ENCODE measurements at places on chromosomes 2 and 18.

GRCh38 chr2:161044921-161045320, 115.3 kb upstream of the TANK start:
- no peak for DNase-seq

GRCh38 chr2:7752291-7752690, 835.1 kb downstream of the RNF144A start:
- no peak for DNase-seq

DNA sequence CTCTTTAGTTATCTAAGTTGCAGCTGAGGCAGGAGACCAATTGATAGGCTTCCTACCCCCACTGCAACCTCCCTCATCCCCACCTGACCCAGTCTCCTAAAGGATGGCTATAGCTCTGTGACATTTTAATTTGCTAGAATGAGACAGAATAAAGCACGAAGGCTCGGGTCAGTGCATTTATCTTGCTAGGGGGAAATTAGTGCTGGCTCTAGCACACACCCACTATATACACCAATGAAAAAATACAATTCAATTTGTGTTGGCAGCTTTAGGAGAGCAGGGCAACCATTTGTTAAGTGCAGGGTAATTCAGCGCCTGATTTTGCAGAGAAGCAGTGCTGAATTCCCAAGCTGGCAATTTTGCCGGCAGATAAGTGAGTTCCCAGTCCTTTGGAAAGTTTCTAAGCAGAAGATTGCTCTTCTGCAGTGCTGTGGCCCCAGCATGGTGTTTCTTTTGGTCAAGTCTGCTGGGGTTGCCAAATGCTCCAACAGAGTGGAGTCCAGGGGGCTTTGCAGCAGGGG, 346.0 kb downstream of the ALK start:
- no peak for DNase-seq

GRCh38 chr18:31557446-31557845, 34.2 kb upstream of the TTR start:
- DNase-seq = no peak

DNA sequence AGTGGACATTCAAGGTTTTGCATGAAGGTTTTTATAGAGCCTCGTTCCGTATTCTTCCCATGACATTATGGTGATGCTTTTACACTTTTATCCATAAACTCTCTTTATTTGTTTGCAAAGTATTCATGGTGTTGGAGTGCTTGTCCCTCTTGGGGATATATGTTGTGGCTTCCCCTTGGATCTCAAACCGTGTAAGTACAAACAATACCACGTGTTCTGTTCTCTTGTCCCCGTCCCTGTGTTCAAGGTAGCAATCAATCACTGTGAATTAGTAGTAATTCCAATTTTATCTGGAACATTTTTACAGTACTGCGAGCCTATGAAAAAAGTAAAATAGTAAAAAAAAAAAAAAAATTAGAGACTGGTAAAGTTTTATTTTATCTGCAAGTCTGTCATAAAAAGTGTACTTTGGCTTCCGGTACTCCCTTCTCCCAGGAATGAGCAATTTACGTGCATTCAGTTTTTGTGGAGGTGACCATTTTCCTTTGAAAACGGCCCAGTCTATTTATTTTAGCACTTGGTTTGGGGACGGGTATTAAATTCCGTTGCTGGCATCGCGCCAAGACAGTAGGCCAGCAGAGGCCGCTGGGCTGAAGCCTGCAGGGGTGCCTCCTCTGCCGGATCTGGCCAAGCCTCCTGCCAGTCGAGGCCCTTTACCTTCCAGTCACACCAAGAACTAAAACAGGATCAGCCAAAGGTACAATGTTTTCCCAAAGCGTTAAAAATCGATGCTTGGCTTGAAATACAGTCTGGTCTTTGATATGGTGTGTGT, 175.7 kb downstream of the SOCS6 start:
- DNase-seq = peak; percentile 91

DNA sequence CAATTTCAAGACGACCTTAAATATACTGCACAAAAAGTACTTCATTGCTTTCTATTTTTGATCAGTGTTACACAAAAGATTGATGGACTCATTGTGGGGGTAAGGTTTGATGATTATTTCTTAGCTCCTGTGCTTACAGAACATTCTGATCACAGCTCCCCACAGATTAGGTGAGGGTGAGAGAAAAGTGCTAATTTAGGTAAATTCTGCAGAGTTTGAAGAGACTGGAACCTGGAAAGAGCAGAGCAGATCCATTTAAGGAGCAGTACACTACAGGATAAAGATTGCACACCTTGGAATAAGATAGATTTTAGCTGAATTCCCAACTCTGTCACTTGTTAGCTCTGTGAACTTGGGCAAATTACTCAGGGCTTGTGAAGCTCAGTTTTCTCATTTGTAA, 291.9 kb upstream of the CDH7 start:
- DNase-seq = no peak

- no peak for DNase-seq
Observed at GRCh38 chr2:65096948-65097347, 33.0 kb downstream of the RAB1A start.

GRCh38 chr2:241542278-241542605, 16.3 kb upstream of the BOK start:
- no peak for DNase-seq

- DNase-seq = no peak
Observed at GRCh38 chr2:165584126-165584654, 114.7 kb downstream of the CSRNP3 start.

DNA sequence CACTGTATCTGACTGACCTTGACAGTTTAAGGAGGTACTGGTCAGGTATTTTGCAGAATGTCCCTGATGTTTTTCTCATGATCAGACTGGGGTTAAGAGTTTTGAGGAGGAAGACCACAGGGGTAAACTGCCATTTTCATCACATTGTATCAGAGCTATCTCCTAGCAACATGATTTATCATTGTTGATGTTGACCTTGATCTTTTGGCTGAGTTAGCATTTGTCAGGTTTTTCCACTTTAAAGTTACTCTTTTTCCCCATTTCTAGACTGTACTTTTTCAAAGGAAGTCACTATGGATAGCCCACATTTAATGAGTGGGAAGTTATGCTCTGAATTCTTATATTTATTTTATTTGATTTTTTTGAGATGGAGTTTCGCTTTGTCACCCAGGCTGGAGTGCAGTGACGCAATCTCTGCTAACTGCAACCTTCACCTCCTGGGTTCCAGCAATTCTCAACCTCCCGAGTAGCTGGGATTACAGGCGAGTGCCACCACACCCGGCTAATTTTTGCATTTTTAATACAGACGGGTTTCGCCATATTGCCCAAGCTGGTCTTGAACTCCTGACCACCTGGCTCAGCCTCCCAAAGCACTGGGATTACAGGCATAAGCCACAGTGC, 17.7 kb upstream of the SLC39A10 start:
- no peak for DNase-seq

- peak; percentile 78 for DNase-seq
Observed at GRCh38 chr2:70247364-70248180, 856 bp downstream of the TIA1 start.

- no peak for DNase-seq
Observed at GRCh38 chr2:106701203-106702022, 184.6 kb downstream of the ST6GAL2 start.

- DNase-seq = no peak
Observed at GRCh38 chr2:7665880-7666279, 748.7 kb downstream of the RNF144A start.

DNA sequence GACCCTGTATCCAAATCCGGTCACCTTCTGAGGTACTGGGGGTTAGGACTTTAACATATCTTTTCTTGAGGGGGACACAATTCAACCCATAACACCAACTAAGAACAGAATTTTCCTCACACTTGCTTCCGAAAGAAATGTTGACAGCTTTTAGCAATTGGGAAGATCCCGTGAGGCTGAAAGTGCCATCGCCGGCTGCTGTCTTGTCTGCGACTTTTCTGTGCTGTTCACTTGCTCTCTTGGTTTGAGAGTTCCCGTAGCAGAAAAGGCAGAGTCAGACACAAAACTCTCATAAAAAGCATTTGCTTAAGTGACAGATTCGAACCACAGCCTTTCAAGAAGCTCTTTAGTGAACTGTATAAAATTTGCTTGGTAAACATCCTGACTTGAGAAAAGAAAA, 253.4 kb downstream of the ARHGAP15 start:
- no peak for DNase-seq

DNA sequence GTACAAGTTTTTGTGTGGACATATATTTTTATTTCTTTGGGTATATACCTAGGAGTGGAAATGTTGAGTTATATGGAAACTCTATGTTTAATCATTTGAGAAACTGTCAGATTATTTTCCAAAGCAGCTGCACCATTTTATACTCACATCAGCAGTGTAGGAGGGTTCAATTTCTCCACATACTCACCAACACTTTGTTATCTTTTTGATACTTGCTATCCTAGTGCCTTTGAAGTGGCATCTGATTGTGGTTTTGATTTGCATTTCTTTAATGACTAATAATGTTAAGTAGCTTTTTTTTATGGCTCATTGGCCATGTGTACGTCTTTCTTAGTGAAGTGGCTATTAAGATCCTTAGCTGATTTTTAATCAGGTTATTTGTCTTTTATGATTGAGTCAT, 64.7 kb upstream of the SLC8A1 start:
- no peak for DNase-seq

DNA sequence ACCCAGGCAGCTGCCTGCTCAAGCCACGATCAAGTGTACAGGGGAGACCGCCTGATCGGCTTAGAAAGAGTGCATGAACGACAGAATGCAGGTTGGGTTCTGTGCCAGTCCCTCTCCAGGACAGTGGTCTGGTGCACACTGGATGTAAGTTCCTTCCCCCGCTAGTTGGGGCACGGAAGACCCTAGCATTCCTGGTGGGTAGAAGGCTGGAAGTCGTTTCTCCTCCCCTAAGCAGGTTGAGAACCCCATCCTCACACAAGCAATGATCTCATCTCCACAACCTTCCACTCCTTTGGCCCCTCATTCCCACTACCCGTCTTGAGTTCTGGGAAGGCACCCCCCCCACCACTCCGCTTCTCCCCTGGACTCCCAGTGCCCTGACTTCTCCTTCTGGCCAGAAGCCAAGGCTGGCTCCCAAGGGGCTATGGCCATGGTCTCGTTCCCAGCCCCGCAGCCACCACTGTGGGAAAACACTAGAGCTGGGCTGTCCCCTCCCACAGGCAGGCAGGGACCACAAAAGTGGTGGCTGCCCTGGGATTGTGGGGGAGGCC, 1.4 kb upstream of the ANKRD39 start:
- DNase-seq = no peak

DNA sequence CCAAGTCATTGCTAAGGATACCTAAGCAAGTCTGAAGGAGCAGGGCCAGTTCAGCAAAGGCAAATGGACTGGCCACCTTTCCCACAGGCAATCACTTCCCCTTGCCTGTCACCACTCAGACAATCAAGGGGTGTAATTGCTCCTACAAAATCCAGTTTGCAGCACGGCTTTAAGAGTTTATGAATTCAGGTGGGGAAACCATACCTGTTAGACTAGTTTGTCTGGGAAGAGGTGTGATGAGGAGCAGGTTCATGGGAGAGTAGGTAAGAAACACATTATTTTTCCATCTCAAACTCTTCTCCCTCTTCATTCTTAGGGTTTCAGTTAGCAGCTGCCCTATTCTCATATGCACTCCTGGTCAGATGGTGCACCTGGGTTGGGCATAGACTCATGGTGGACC, 102.5 kb downstream of the EVA1A start:
- DNase-seq = no peak

- no peak for DNase-seq
Observed at GRCh38 chr2:38129987-38130386, 54.0 kb upstream of the CYP1B1 start.

DNA sequence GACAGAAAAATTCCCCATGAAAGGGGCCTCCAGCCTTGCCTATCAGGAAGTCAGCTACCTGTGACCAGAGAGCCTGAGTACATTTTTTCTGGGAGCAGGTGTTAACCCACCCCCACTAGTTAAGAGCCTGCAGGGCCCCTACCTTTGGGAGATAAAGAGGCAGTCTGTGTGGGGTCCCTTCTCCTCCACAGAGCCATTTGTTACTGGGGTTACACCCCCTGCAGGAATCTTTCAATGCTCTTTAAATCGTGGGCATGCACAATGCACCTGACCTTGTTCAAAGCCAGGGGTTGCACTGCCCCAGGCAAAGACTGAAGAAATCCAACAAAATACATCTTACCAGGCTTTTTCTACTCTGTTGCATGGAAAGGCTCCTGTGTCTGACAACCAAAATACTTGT, 15.7 kb upstream of the LYPD6 start:
- DNase-seq = no peak

GRCh38 chr18:25341831-25342230, 10.1 kb downstream of the ZNF521 start:
- no peak for DNase-seq

DNA sequence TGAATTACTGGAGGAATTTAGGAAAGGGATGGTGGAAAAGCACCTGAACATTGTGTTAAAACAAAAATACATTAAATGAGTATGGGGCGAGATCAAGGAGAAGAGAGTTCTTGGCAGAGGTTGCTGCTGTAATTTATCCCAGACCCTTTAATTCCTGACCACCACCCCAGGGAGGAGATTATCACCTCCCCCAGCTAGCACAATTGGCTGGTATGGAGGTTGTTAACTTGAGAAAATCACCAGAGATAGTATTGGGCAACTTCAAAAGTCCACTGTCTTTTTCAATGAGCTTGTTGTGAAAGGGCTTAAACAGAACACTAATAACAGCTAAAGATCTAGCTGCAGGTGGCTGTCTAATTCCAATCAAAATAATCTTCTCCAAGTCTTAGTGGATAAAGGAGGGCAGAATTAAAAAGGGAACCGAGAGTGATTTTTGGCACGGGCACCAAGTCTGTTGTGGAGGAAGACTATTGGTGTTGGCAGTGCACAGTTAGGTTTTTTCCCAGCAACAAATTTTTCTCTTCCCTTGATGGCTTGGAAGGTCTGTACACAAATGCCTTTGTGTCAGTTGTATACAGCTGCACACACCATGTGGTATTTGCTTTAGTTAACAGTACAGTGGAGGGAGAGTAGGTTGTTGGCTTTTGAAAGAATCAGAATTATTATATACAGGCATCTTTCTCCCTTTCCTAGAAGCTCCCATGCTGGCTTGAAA, 289.5 kb downstream of the SLC4A3 start:
- no peak for DNase-seq

- no peak for DNase-seq
Observed at GRCh38 chr2:122239440-122239839, 484.0 kb downstream of the TSN start.

DNA sequence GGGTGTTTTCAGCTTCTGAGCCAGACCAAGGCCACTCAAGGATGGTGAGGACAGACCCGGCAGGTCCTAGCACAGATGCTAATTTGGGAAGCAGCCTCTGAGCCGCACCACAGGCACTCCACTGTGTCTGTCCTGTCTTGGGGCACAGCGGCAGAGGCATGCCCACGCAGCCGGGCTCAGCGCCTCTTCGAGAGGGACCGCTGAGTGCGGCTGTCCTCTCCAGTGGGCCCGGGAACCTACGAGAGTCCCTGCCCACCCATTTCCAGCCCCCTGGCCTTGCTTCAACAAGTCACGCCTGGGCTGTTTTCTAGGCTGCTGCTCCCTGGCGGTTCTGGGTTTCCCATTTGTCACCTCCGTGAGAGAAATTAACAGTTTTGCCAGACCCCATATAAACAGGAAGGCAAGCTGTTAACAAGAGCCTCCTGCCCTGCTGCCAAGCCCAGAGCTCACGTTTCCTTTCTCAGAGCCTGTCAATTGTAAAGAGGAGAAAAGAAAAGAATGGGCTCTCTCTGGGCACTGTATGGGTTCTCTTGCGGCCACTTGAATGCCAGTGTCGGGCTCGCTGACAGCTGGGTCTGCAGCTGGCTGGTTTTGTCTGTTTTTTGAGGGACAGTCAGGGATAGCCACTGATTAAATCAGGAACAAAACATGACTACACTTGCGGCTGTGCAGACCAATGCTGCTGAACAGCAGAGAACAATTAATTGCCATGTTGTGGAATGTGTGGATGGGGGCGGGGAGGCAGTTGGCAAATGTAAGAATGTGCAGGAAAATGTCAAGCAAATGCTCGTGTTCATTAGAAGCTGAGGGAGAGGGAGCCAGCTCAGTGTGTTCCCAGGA, 30.6 kb downstream of the TMEM17 start:
- no peak for DNase-seq

Data from HAP-1 (cell line).